ENCODE measurements at places on chromosomes 2 and 18.

DNA sequence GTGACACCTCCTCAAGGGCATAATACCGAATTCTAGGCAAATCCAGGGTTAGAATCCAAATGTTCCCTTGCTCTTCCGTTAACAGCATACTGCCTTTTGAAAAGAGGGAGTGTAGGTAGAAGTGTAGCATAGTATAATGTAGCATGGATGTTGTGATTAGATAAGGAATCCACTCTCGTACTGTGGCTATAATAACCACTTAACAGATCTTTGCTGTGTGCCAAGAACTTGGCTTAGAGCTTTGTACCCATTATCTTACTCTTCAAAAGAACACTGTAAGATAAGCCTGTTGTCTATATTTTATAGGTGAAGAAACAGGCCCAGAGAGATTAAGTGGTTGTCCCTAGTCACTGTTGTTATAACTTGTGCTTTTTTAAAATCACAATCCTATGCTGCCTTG lies 24.2 kb downstream of the WDR75 start:
- no peak for DNase-seq

DNA sequence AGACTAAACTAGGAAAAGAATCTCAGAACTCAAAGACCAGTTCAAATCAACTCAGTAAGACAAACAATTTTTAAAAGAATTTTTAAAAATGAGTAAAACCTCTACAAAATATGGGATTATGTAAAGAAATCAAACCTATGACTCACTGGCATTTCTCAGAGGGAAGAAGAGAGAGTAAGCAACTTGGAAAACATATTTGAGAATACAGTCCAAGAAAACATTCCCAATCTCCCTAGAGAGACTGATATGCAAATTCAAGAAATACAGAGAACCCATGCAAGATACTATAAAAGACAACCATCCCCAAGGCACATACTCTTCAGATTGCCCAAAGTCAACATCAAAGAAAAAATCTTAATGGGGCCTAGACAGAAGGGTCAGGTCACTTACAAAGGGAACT lies 162.7 kb downstream of the WDPCP start:
- DNase-seq, result no peak

- DNase-seq, result no peak
These were observed 32.6 kb downstream of the PPP1R1C start for GRCh38 chr2:182018218-182018617.

GRCh38 chr2:109143214-109144187 lies 14.5 kb downstream of the SH3RF3 start:
- no peak for DNase-seq

GRCh38 chr2:17759805-17760204 lies 5.9 kb downstream of the GEN1 start:
- no peak for DNase-seq

DNA sequence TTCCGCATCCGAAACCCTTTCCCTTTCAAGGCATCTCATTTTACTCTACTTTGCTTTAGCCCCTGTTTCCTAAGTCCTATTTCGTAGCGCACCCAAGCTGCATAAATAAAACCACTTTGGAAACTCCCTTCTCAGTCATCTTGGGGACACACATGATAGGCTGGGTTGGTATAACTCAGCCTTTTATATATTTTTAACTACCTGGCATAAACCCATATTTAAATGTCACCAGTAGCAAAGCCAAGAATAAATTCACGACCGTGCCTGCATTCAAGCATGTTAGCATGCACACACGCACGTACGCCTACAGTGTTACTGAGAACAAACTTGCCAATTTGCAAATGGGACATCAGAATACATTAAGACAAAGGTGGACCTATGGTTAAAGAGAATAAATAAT lies 564.7 kb upstream of the PIK3C3 start:
- DNase-seq, result no peak

- no peak for DNase-seq
These were observed 3.5 kb downstream of the LOXL3 start for GRCh38 chr2:74550231-74550630.

DNA sequence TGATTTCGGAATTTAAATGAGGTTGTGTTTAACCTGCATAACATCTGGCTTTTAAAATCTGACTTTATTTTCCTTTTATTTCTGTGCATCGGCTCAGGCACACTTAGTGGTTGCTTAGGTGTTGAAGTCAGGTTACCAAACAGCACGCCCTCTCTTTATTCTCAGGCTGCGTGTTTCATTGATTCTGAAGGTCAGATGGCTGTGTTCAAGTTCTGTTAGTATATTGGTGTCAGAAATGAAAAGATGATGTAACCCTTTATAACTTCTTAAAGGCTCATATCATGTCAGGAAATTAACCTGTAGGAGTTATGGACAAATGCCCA lies 246.5 kb downstream of the LDLRAD4 start:
- no peak for DNase-seq

DNA sequence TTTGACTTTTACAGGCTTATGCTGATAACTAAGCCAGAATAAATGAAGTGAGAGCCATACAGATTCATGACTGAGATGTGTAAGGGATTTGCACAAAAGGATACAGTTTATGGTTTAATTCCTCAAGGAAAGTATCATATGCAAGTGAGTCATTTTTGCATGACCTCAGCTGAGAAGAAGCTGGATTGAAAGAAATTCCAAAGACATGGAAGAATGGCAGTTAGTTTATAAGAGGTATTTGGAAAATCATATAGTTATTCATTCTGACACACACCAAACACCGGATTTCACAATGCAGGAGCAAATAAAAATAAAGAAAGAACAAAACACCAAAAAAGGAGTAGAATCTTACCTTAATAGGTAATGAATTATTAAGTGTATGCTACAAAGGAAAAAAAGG lies 83.2 kb upstream of the RND3 start:
- no peak for DNase-seq

DNA sequence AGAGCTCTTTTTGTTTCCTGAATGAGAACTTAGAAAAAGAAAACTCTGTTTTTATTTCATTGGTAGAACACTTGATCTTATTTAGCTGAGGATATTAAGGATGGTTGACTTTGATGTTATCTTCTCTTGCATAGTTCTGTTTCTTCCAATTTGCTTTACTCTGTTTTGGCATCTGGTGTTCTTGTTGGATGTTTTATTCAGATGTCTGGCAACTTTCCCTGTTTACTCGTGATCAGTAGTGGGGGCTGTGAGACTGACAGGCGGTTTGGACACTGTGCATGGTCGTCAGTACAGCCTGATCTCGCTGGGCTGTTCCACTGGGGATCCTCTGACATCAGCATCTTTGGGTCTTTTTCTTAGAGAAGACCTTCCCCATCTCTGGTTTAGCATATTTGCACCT lies 100.1 kb downstream of the TSN start:
- no peak for DNase-seq

- no peak for DNase-seq
These were observed 1.7 kb downstream of the MBOAT2 start for GRCh38 chr2:9001778-9002177.

DNA sequence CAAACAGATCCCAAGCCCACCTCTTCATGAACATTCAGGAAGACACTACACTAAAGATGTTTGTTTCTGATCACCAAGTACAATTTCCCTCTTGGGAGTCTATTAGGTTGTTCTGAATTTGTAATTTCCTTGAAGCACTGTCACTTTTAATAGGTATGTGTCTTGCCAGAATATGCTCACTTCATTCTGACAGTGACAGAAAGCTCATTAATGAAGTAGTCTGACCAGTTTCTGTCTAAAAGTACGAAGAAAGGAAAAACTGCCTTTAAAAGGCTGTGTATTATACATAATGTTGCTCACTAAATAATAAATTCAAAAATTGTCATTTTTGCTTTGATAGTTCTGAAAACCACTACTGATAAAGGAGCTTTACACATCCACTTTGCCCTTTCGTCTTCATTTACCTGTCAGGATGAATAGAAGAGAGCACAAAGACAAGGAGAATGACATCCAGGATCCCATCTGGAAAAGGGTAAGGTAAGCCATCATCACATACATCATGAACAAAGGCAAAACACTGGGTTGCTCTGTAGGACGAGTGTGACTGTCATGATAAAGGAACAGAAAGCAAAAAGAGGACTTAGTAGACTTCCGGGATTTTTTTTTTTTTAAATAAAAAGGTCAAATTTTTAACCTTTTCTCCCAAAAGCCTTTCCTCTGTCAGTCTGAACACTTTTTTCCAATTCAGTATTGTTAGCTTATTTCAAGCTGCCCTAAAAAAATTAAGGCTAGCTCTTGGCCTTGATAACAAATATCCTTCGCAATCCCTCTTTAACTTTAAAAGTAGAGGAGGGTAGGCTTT lies 103.4 kb downstream of the METTL8 start:
- DNase-seq, result no peak

- DNase-seq, result no peak
These were observed 15.5 kb upstream of the ABCB11 start for GRCh38 chr2:169046440-169047151.

DNA sequence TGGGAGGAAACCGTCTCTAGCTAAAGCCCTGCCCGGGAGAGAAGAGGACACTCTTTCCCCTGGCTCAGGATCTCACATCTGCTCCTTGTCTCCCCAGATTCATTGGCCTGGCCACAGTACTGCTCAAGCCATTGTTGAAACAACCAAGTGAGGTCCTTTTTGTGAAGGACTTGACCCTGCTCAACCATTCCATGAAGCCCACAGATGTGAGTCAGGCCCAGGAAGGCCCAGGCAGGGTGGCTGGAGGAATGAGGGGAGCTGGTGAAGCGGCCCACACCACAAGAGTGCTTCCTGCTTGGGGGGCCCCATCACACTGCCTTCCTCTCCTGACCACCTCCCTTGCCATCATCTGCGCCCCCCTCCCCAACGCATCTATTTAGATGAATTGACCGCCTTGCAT lies 5.1 kb downstream of the FER1L5 start:
- no peak for DNase-seq

DNA sequence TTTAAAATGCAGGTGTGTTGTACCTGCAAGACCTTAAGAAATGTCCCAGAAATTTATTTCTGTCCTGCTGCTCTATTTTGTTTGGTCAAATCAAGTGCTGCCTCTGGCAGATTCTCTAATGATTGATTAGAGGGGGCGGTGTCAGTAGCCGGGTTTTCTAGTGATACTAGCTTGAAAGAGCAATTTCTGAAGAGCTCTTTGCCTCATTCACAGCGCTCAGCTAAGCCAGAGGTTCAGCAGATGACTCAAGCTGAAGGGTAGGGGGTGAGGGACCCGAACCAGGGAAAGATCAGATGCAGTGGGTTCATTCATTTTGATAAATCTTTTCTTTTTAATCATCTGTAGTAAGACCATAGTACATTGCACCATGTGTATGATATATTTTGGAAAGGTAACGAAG lies 15.0 kb downstream of the ZBTB7C start:
- DNase-seq, result no peak

- no peak for DNase-seq
These were observed 43.6 kb downstream of the GPC1 start for GRCh38 chr2:240479111-240479501.

- no peak for DNase-seq
These were observed 109.2 kb upstream of the COPS8 start for GRCh38 chr2:236976266-236977062.

All from kidney (tissue), 22 donors.